ENCODE measurements at places on chromosomes 5 and 9.

GRCh38 chr5:73952872-73953271, 326.9 kb downstream of the ARHGEF28 start:
- H3K27me3 ChIP-seq, result no peaks in the 10 kb centered on the region
- no peak overlapping the region for H3K4me3 ChIP-seq
- H3K4me1 ChIP-seq, result 0 out of 2 replicates have a peak, but pooled peaks cover 6% of the 10 kb centered on the region
- no peak overlapping the region for H3K27ac ChIP-seq
- no peak for DNase-seq
- H3K36me3 ChIP-seq, result no peaks in the 10 kb centered on the region

DNA sequence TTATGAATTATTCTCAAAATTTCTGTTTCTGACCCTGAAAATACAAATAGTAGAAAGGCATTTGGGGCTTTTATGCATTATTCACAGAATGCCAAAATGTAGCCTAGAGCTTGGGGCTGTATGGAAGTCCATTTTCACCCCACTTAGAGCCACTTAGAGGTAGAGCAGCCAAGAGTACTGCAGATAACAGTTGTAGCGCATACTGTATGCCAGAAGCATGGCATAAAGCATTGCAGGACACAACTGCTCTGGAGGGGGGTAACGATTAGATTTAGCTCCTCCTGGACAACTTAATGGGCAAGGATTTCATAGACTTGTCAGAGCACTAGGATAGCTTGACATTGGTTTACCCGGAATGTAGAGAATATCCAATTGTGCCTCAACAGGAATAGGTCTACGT, 15.7 kb downstream of the SLC31A1 start:
- no peak overlapping the region for H3K27ac ChIP-seq
- H3K27me3 ChIP-seq, result no peaks in the 10 kb centered on the region
- no peak overlapping the region for H3K4me3 ChIP-seq
- DNase-seq, result no peak

GRCh38 chr5:14118551-14119320, 24.4 kb upstream of the TRIO start:
- H3K36me3 ChIP-seq, result no peaks in the 10 kb centered on the region
- H3K27ac ChIP-seq, result no peak overlapping the region
- no peaks in the 10 kb centered on the region for H3K27me3 ChIP-seq
- H3K4me1 ChIP-seq, result peaks cover 27% of the 10 kb centered on the region
- H3K4me3 ChIP-seq, result no peak overlapping the region

DNA sequence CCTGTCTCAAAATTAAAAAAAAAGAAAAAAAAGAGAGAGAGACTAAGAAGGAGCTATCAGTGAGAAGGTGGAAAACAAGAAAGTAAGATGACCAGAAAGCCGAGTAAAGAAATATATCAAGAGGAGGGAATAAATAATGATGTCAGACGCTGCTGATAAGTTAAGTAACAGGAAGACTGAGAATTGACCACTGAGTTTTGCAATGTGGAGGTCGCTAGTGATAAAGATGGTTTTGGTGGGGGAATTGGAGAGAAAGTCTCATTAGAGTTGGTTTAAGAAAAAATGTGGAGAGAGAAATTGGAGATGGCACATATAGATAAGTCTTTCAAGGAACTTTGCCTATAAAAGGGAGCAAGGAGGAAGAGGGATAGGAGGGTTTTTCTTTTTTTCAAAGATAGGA, 91.9 kb downstream of the RAD23B start:
- no peaks in the 10 kb centered on the region for H3K27me3 ChIP-seq
- H3K36me3 ChIP-seq, result no peaks in the 10 kb centered on the region
- H3K27ac ChIP-seq, result no peak overlapping the region
- H3K4me3 ChIP-seq, result no peak overlapping the region
- H3K4me1 ChIP-seq, result no peaks in the 10 kb centered on the region

DNA sequence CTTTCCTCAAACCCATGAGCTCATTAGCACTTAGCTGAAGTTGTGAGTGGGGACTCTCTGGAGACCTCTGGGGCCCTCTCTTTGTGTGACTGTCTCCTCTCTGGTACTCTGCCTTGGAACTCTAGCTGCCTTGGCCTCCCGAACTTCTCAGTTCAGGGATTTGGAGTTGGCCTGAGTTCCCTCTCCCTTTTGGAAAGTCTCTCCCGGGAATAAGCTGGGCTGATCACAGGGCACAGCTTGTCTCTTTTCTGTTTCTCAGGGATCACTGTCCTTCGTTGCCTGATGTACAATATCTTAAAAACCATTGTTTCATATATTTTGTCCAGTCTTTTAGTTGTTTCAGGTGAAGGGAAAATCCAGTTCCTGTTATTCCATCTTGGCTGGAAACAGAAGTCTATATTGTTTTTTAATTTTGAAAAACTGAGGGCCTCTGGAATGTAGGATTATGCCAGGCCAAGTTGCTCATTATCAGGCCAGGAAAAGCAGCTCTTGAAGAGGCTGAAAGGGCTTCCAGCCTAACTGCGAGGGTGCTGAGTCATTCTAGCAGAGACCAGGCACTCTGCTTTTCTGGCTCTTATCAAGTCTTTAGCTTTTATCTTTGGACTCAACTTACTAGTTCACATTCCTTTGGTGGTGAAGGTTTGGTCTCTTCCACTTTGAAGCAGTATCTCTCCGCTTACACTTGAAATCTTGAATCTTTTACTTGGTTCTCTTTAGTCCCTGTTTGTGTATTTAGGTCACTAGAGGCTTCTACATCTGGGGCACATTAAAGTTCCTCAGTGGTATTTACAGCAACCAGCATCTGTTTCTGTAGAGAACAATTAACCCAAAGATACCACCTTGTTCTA, 8.4 kb upstream of the RGS3 start:
- DNase-seq, result peak; percentile 48
- H3K36me3 ChIP-seq, result no peaks in the 10 kb centered on the region
- H3K27me3 ChIP-seq, result no peaks in the 10 kb centered on the region
- H3K27ac ChIP-seq, result no peak overlapping the region
